ENCODE measurements at places on chromosomes 2 and 18.

DNA sequence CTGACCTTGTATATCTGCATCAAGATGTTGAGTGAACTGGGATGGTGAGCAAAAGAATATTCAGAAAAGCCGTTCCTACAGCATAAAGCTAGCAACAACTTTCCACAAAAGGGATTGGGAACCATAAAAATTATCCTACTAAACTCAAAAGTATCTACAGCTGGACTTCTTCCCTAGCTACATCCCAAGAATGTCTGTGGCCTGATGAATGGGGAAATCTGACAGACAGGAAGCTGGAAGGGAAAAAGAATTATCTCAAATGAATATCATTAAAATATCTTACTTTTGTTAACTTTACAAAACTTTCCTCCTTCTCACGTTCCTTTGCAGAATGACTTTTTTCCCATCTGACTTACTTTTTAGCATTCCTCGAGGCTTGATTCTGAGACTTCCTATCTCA is 150.9 kb downstream of the PDE11A start:
- H3K27me3 ChIP-seq: no peaks in the 10 kb centered on the region
- H3K27ac ChIP-seq: no peak overlapping the region
- no peaks in the 10 kb centered on the region for H3K36me3 ChIP-seq
- DNase-seq: no peak
- no peak overlapping the region for H3K4me3 ChIP-seq

DNA sequence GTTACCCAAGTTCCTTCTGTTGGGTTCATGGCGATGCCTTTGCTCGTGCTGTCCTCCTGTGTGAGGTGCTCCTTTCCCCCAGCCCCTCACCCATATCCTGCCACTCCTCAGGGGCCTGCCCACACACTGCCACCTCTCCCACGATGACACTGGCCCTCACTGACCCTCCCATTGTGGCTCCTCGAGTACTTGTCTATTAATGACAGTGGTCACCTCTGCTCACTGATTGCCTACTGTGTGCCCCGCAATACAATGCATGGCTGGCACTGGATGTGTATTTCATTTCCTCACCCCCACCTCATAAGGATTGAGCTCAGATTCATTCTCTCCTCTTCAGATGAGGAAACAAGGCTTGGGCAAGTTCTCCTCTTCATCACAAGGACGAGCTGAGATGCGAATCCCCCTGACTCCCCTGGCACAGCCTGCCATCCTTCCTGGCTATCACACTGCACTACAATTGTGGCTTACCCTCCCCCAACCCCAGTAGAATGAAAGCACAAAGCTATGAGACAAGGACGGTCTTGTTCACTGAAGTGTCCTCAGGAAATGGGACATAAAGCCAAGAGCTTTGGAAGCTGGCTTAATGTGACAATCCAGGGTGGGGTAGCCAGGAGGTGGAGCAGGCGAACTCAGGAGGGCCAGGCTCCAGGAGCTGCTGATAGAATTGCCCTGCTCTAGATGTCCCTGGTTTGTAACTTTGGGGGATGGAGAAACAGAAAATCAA is 93.9 kb upstream of the RAB12 start:
- no peaks in the 10 kb centered on the region for H3K4me1 ChIP-seq
- H3K4me3 ChIP-seq: no peak overlapping the region
- H3K36me3 ChIP-seq: no peaks in the 10 kb centered on the region

DNA sequence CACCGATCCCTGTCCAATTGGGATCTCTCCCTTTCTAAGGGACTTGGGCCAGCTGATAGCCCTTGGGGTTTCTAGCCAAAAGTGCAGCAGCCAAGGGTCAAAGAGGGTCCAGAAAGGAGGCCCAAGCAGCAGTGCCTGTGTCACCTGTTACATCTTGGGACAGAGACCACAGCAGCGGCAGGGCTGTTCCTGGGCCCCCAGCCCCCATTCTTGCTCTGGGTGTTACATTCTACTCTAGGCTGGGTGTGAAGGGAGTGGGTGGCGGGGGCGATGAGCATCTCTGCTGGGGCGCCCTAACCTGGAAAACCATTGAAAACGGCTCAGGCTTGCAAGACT is 1.2 kb downstream of the PAX3 start:
- no peak for DNase-seq
- peaks cover 98% of the 10 kb centered on the region for H3K27me3 ChIP-seq
- H3K36me3 ChIP-seq: peaks cover 1% of the 10 kb centered on the region
- no peak overlapping the region for H3K27ac ChIP-seq

- peak overlapping the region; percentile 59 for H3K4me3 ChIP-seq
- H3K4me1 ChIP-seq: peaks cover 8% of the 10 kb centered on the region
- DNase-seq: no peak
- no peaks in the 10 kb centered on the region for H3K36me3 ChIP-seq
- H3K27ac ChIP-seq: no peak overlapping the region
- peaks cover 28% of the 10 kb centered on the region for H3K27me3 ChIP-seq
Measured at GRCh38 chr18:11689669-11690565, 853 bp downstream of the GNAL start.

GRCh38 chr18:31860488-31860887 is 82.4 kb downstream of the TRAPPC8 start:
- no peak overlapping the region for H3K4me3 ChIP-seq
- peaks cover 2% of the 10 kb centered on the region for H3K4me1 ChIP-seq
- H3K27ac ChIP-seq: no peak overlapping the region
- peaks cover 32% of the 10 kb centered on the region for H3K36me3 ChIP-seq
- no peaks in the 10 kb centered on the region for H3K27me3 ChIP-seq
- no peak for DNase-seq

DNA sequence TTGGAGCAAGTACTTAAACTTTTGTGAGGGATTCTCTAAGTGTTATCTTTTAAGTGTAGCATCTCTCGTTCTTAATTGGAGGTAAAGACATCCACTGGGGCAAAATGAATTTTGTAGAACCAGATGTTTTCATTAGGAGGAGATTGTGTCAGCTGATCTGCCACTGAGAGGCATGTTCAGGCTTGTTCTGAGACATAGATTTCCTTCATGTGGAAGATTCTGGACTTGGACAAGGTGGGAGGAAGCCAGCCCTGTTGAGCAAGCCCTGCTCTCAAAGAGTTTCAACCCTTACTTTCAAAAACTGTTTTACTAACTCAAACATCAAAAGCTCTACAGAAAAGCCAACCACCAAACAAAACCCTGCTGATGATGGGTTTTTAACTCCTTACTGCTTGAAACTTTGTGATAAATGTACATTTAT is 6.5 kb downstream of the MAP4K4 start:
- peaks cover 24% of the 10 kb centered on the region for H3K36me3 ChIP-seq
- H3K27me3 ChIP-seq: no peaks in the 10 kb centered on the region
- no peak overlapping the region for H3K4me3 ChIP-seq
- peak overlapping the region; percentile 80 for H3K27ac ChIP-seq
- peaks cover 47% of the 10 kb centered on the region for H3K4me1 ChIP-seq
- no peak for DNase-seq

DNA sequence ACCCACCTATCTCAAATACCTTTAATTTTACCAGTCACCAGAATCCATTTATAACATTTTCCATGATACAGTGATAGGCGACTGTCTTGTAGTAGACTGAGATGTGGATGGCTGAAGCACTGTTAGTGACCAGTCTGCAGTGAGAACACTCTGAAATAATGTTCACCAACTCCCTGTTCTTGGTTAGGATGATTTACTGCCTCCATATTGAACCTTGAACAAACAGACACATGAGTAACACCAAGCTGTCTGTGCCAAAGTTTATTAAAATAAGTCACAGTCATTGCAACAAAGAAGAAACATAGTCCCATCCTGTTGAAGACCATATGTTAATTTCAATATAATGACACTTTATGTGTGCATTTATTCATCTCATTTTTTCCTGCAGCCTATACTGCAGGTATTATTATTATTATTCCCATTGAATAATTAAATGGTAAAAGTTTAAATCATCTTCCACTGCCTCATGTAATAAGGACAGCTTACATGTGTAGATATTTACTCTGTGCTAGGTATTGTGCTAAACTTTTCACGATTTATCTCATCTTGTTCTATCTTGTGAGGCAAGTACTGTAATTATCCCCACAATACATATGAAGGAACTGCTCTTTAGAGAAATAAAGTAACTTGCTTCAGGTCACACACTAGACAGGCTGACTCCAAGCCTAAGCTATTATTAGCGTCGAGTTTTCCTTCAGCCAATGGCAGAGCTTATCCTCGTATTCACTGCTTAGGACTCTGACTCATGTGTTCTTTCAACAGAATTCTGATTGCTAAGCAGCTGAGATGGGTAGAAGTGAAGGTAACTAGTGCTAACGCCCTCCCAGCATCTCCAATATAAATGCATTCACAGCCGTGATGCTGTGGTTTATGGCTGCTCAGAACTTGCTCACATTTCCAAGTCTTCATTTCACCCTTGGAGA is 62.5 kb downstream of the ONECUT2 start:
- H3K36me3 ChIP-seq: no peaks in the 10 kb centered on the region
- no peak for DNase-seq
- H3K4me3 ChIP-seq: no peak overlapping the region
- H3K27me3 ChIP-seq: no peaks in the 10 kb centered on the region

GRCh38 chr2:1024981-1025380 is 74.3 kb downstream of the SNTG2 start:
- no peaks in the 10 kb centered on the region for H3K36me3 ChIP-seq
- DNase-seq: no peak
- H3K4me3 ChIP-seq: no peak overlapping the region
- H3K27ac ChIP-seq: no peak overlapping the region
- peaks cover 5% of the 10 kb centered on the region for H3K4me1 ChIP-seq

- DNase-seq: no peak
- H3K27ac ChIP-seq: no peak overlapping the region
- no peaks in the 10 kb centered on the region for H3K36me3 ChIP-seq
- no peaks in the 10 kb centered on the region for H3K27me3 ChIP-seq
- no peaks in the 10 kb centered on the region for H3K4me1 ChIP-seq
Measured at GRCh38 chr2:114925296-114926255, 483.1 kb downstream of the DPP10 start.

Data from osteocyte (in vitro differentiated cells).